Stimulated activated CD8-positive, alpha-beta memory T cell treated with anti-CD3 and anti-CD28 coated beads, Interleukin-2, amount 100 ng/mL, for 1 hour (primary cell): ENCODE measurements at places on chromosomes 16 and 17.

DNA sequence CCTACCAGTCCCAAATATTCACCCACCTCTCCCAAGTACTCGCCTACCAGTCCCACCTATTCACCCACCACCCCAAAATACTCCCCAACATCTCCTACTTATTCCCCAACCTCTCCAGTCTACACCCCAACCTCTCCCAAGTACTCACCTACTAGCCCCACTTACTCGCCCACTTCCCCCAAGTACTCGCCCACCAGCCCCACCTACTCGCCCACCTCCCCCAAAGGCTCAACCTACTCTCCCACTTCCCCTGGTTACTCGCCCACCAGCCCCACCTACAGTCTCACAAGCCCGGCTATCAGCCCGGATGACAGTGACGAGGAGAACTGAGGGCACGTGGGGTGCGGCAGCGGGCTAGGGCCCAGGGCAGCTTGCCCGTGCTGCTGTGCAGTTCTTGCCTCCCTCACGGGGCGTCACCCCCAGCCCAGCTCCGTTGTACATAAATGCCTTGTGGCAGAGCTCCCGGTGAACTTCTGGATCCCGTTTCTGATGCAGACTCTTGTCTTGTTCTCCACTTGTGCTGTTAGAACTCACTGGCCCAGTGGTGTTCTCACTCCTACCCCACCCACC is 29.8 kb downstream of the POLR2A start:
- no peak for DNase-seq

GRCh38 chr17:36131421-36131820 is 27.8 kb downstream of the CCL4 start:
- no peak for DNase-seq

- DNase-seq, result no peak
Observed at GRCh38 chr17:29155227-29155965, 24.8 kb downstream of the MYO18A start.

DNA sequence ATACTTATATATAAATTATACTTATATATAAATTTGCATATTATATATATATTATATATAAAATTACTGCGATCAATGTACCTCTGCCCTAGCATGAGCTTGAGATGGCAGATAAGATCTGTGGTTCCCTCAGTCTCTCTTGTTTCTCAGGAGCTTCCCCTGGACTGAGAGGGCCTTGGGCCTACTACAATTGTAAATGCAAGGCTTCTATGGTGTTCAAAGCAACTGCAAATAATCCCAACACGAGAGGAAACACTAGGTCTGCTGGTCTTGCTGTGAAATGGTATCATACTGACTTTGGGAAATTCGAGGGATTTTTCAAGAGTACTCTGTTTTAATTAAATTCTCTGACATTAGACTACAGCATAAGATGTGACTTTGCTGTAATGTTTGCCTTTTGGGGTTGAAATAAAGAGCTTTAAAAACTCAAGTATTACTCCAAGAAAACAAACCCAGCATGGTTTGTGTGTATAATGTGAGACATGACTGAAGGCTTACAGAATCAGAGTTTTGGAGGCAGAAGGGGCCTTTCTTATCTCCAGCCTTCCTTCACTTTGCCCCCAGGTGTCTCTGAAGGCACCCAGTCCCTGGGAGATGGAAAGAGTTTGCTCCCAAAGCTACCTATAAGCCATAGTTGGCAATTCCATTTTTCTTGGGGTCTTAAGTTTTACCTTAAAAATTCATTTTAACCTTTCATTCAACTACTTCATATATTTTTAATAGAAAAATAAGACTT is 24.2 kb downstream of the ACSM1 start:
- no peak for DNase-seq

- DNase-seq, result no peak
Observed at GRCh38 chr17:12509801-12510200, 155.9 kb upstream of the MYOCD start.

DNA sequence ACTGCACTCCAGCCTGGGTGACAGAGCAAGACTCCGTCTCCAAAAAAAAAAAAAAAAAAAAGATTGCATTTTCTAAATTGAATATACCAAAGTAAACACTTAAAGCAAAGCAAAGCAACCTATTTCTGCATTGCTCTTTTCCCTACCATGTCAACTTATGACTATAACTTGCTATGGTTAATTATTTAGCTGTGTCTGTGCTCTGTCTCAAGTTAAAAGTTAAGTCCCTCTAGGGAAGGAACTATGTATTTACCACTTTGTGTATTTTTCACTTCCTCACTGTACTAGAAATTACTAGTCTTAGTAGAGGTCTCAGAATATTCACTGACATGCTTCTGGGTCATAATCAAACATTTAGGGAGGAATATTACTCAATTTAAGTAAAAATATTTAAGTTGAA is 711.7 kb upstream of the SOX9 start:
- DNase-seq, result no peak

DNA sequence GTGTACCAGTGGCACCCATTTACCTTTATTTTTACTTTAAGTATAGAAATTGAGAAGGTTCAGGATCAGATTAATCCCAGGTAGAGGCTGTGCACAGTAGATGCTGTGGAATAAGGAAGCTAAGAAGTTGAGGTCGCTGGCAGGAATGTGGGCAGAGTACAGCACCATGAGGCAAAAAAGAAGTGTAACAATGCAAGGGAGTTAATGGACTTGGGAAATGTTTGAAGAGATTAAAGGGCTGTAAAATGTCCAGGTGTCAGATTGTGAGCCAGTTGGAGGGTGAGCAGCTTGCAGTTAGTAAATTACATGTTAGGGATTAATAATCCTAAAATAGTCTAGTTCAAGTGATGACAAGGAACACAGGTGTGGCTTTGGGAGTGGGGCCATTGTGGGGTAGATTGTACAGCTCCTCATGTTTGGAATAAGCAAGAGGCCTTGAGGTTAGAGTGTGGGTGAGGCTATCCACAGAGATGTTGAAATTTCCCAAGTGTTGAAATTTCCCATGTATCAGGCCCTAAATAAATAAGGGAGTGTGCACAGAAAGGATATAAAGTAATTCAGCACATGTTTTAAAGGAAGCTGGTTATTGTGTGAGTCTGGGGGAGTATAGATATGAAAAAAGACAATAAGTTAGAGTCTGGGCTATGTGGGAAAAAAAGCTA is 21.5 kb downstream of the TAT start:
- DNase-seq, result no peak

GRCh38 chr17:27666831-27667560 is 36.0 kb downstream of the LGALS9 start:
- DNase-seq, result no peak

GRCh38 chr17:77530591-77530990 is 389.8 kb downstream of the SEC14L1 start:
- no peak for DNase-seq

DNA sequence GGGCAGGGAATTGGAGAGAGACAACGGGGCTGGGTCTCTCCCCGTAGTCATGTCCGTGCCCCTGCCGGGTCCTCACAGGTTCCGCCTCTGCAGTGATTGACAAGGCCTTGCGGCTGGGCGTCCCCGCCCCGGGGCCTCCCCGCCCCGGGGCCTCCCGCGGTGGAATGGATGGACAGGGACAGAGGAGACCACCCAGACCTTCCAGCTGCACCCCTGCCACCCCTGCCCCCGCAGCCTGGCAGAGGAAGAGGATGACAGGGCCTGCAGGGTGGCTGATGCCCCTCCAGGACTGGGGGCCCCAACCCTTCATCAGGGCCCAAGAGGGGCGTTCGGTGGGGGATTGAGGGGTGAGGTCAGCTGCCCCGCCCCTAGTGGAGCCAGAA is 216.4 kb upstream of the CIBAR2 start:
- no peak for DNase-seq

DNA sequence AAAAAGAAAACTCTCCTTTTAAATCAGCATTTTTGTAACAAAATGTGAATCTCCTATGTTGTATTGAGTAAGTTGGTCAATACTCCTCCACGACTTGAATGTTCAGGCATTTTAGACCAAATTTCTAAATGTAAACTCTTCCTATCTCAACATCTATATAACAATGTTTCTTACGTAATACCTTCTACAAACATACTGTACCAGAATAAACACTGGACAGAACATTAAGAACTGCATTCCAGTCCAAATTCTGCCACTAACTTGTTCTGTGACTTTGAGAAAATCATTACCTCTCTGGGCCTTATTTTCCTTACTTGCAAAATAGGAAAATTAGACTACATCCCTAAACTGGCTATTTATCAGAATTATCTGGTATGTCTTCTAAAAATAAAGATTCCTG is 40.1 kb downstream of the AKAP10 start:
- no peak for DNase-seq

GRCh38 chr16:56777001-56777400 is 47.1 kb downstream of the NUP93 start:
- DNase-seq, result no peak

DNA sequence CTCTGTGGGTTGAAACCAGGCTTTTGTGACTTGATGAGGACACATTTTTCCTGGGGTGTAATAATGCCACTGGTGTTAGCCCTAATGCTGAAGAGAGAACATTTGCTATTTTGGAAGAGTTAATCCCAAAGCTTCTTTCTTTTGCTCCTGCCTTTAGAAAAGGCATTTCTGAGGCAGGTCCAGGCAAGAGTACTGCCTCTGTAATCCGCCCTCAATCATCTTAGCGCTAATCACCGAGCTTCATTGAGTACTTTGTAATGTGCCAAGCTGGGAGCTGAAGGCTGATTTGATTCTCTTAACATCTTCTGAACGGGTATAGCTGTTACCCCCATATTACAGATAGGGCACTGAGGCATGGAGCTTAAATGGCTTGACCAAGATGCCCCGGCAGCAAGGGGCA is 60.3 kb downstream of the AKAP1 start:
- no peak for DNase-seq

GRCh38 chr17:77233635-77234334 is 93.0 kb downstream of the SEC14L1 start:
- no peak for DNase-seq

- no peak for DNase-seq
Observed at GRCh38 chr17:10309003-10309974, 63.5 kb downstream of the MYH13 start.
